Uterus (tissue), 4 donors: ENCODE measurements at places on chromosomes 13 and 19. TPM values are rescaled to one million over a fixed set of nuclear protein-coding genes. Genes with fewer than 3 reads are reported as not detected.

DNA sequence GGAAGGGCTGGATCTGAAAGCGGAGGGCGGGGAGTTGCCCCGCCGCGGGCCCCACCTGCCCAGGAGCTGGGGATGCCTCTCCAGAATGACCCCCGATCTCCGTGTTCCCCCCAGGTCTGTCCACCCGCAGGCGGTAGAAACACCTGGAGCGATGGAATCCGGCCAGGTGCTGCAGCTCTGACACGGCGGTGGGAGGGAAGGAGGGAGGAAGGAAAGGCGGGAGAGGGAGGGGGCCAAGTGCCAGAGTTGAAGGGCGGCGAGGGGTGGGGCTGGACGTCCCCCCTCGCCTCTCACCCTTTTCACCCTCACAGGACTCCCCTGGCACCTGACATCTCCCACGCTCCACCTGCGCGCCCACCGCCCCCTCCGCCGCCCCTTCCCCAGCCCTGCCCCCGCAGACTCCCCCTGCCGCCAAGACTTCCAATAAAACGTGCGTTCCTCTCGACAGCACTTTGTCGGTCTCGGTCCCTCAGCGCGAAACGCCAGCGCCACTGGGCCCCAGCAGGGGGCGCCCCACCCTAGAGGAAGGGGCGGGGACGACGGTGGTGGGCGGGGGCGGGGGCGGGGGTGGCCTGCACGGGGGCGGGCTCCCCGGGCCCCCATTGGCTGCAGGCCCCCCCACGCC, 337 bp upstream of the FXYD7 start:
- DNase-seq = no peak
- H3K4me1 ChIP-seq = peaks cover 6% of the 10 kb centered on the region
- H3K36me3 ChIP-seq = no peaks in the 10 kb centered on the region
- peak overlapping the region; percentile 25 for H3K27ac ChIP-seq
- no peaks in the 10 kb centered on the region for H3K27me3 ChIP-seq

Gene ZFP14
- 3.3 TPM for total RNA-seq

Gene CGB5
- not detected for total RNA-seq

DNA sequence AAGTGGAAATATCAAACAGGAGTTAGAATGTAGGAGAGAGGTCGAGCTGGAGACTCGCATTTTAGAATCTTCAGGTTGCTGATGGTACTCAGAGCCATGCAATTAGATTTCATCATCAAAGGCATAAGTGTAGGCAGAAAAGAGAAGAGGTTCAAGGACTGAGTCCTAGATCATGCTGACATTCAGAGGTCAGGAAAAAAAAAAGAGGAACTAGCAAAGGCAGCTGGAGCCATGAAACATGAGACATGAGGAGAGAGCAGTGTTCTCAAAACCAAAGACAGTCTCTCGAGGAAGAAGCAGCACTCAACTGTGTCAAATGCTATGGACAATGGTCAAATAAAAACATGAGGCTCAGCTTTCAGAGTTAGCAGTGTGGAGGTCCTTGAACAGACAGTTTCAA, 12.4 kb upstream of the TPP2 start:
- no peaks in the 10 kb centered on the region for H3K4me1 ChIP-seq
- H3K27ac ChIP-seq = no peak overlapping the region
- H3K36me3 ChIP-seq = no peaks in the 10 kb centered on the region
- no peak overlapping the region for H3K4me3 ChIP-seq

DNA sequence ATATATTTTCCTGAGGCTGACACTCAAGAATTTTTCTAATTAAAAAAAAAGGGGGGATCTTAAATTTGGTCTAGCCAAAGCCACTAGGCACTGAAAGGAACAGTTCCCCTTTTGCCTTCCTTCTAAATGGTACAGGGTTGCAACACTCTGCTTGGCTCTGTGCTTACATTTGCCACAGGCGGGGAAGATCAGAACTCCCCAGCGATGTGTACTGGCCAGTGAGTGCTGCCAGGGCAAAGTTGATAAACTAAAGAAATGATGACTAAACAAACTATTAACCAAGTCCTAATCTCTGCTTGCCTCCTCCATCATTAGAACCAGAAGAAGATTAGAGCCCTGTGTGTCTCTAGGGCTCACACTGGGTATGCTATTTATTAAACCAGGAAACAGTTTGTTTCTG, 75.3 kb upstream of the SCEL start:
- DNase-seq = no peak
- no peak overlapping the region for H3K27ac ChIP-seq
- no peak overlapping the region for H3K4me3 ChIP-seq
- H3K27me3 ChIP-seq = no peaks in the 10 kb centered on the region

Gene FBL
- total RNA-seq = 242 TPM

GRCh38 chr19:38569368-38569983, 48.3 kb downstream of the MAP4K1 start:
- DNase-seq = no peak
- no peaks in the 10 kb centered on the region for H3K36me3 ChIP-seq
- H3K27me3 ChIP-seq = no peaks in the 10 kb centered on the region

Gene DENND1C
- total RNA-seq = 2.1 TPM

Gene UNC13A
- total RNA-seq = 0.35 TPM

- no peak overlapping the region for H3K4me3 ChIP-seq
- H3K27ac ChIP-seq = no peak overlapping the region
- H3K36me3 ChIP-seq = no peaks in the 10 kb centered on the region
Measured at GRCh38 chr19:33345163-33345562, 28.3 kb upstream of the CEBPG start.

- peak overlapping the region; percentile 94 for H3K27ac ChIP-seq
- peaks cover 7% of the 10 kb centered on the region for H3K4me1 ChIP-seq
- no peaks in the 10 kb centered on the region for H3K36me3 ChIP-seq
- peak; percentile 82 for DNase-seq
- H3K4me3 ChIP-seq = peak overlapping the region; percentile 81
Measured at GRCh38 chr19:13155472-13156359, 5.5 kb downstream of the IER2 start.

DNA sequence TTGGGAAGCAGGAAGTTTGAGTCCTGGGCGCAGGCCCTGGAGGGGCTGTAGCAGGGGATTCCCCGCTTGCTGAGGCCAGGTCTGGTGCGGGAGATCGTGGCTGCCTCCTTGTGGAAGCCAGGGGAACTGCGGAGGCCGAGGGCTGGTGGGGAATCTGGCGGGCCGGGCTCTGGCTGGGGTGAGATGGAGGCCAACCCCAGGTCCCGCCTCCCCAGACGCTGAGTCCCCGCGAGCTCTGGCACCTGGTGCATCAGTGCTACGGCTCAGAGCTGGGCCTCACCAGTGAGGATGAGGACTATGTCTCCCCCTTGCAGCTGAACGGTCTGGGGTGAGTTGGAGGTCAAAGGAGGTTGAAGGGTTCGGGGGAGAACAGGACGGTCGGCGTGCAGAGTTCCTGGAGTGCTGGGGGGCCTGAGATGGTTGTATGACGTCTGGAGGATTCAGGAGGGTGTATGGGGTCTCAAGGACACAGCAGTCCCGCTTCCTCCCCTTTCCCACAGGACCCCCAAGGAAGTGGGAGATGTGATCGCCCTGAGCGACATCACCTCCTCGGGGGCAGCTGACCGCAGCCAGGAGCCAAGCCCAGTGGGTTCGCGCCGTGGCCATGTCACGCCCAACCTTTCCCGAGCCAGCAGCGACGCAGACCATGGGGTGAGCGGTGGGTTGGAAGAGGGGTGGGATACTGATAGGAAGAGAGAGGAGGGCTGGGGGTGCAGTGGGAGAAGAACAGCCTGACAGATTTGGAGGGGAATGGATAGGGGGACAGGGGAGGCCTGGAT, 13.1 kb downstream of the GRAMD1A start:
- H3K4me3 ChIP-seq = no peak overlapping the region
- peak; percentile 67 for DNase-seq
- no peaks in the 10 kb centered on the region for H3K4me1 ChIP-seq
- no peaks in the 10 kb centered on the region for H3K36me3 ChIP-seq

DNA sequence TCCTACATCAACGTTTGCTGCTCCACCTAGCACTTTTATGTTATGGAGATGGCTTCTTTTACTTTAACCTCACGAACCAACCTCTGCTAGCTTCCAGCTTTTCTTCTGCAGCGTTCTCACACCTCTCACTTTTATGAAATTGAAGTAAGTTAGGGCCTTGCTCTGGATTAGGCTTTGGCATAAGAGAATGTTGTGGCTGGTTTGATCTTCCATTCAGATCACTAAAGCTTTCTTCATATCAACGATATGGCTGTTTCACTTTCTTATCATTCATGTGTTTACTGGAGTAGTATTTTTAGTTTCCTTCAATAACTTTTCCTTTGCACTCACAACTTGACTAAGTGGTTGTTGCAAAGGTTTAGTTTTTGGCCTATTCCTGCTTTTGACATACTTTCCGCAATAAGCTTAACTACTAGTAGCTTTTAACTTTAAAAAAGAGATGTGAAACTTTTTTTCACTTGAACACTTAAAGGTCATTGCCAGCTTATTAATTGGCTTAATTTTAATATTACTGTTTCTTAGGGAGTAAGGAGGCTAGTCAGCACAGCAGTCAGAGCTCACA, 60.0 kb upstream of the SPRY2 start:
- H3K4me3 ChIP-seq = no peak overlapping the region
- H3K27ac ChIP-seq = no peak overlapping the region
- DNase-seq = no peak
- no peaks in the 10 kb centered on the region for H3K4me1 ChIP-seq
- no peaks in the 10 kb centered on the region for H3K36me3 ChIP-seq

DNA sequence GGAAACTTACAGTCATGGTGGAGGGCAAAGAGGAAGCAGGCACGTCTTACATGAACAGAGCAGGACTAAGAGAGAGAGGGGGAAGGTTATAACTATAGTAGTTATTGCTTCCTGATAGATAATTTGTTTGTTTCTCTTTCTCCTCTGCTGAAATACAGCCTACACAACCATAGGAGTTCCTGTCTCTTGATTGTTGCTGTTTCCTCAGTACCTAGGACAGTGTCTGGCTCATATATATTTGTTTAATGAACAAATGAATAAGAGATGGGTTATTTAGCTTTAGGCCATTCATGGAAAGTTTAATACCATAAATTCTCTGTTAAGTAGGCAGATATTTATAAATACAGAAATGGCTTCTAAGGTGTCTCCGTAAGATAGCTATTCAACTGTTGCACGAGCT, 95.2 kb downstream of the PCCA start:
- no peaks in the 10 kb centered on the region for H3K27me3 ChIP-seq
- H3K4me3 ChIP-seq = no peak overlapping the region
- H3K27ac ChIP-seq = no peak overlapping the region
- H3K4me1 ChIP-seq = no peaks in the 10 kb centered on the region
- DNase-seq = no peak
- H3K36me3 ChIP-seq = no peaks in the 10 kb centered on the region

Gene RASAL3
- total RNA-seq = 1.1 TPM

- no peak overlapping the region for H3K27ac ChIP-seq
- no peak overlapping the region for H3K4me3 ChIP-seq
- no peaks in the 10 kb centered on the region for H3K36me3 ChIP-seq
- no peaks in the 10 kb centered on the region for H3K27me3 ChIP-seq
- no peaks in the 10 kb centered on the region for H3K4me1 ChIP-seq
- DNase-seq = no peak
Measured at GRCh38 chr13:93039131-93039530, 187.5 kb upstream of the GPC6 start.

GRCh38 chr13:79966059-79966458, 374.9 kb downstream of the SPRY2 start:
- H3K4me3 ChIP-seq = no peak overlapping the region
- no peaks in the 10 kb centered on the region for H3K4me1 ChIP-seq
- no peaks in the 10 kb centered on the region for H3K36me3 ChIP-seq
- H3K27ac ChIP-seq = no peak overlapping the region
- DNase-seq = no peak
- H3K27me3 ChIP-seq = no peaks in the 10 kb centered on the region

GRCh38 chr13:100755891-100756290, 81.3 kb upstream of the TMTC4 start:
- no peaks in the 10 kb centered on the region for H3K27me3 ChIP-seq
- H3K4me3 ChIP-seq = no peak overlapping the region
- H3K36me3 ChIP-seq = no peaks in the 10 kb centered on the region
